ENCODE measurements at places on chromosomes 11 and 22. TPM values are rescaled to one million over a fixed set of nuclear protein-coding genes. Genes with fewer than 3 reads are reported as not detected.

- DNase-seq: peak; percentile 70
Observed at GRCh38 chr11:45885274-45885920, at the start of gene MAPK8IP1. TSS of gene MAPK8IP1 (plus strand) at chr11:45885651. CDS start at chr11:45885821, 170 bp downstream.

DNA sequence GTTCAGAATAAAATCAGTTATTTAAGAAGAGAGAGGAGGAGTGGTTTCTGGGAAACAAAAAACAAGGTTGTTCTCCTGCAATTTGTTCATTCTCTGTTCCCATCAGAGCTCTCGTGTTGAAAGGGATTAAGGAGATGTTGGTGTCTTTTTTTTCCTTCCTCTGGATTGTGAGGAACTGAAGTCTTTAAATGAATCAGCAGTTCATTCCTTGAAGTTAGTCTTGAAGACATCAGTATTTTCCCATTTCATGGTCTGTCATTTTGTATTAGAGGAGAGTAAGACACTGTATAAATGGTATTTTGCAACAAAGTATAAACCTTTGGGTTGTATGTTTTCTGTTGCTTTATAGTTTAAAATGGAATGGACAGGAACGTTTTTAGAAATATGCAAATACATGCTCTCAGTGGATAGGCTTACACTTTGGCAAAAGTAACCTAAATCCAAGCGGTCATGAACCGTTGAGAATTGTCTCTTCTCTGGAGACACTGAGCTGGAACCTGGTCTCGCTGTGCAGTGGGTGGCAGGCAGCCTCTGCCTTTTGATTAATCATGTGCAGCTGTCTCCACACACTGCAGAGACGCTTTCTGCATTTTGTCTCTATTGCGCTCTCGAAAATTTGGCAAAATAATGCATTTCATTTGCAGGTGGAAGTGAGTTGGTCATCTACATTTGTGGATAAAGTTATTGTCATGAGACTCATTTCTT lies 33.0 kb downstream of the SAMM50 start:
- no peak for DNase-seq

- no peak for DNase-seq
Observed at GRCh38 chr11:20248871-20249270, 88.6 kb upstream of the DBX1 start.

DNA sequence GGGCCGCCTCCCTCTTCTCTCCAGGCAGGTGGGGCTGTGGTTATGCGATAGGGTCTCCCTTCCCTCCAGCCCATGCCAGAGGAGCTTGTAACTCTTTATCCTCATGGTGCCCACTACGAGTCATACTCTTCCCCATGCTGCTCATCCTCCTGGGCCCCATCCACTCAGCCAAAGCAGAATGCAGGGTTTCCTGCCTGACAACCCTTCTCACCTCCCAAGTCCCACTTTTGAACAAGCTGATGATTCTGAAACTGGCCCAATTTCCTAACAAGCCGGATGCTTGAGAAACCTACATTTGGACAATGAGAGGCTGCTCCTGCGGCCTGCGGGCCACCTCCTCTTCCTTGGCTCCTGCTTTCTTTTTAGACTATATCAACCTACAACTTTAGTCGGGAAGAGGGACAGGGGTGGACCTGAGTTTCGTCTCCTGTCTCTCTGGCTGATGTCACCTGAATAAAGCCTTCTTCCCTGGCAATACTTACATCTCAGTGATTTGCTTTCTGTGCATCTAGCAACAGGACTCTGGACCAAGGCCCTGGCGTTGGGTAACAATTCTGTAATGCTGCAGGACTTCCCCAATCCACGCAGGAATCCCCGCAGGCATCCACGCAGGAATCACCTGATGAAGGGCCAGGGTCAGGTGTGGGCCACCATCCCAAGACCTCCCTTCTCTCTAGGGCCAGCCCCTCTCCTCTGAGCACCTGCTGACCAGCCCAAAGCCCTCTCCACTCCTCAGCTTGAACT lies 1.5 kb upstream of the NDUFS8 start:
- DNase-seq: peak; percentile 51

DNA sequence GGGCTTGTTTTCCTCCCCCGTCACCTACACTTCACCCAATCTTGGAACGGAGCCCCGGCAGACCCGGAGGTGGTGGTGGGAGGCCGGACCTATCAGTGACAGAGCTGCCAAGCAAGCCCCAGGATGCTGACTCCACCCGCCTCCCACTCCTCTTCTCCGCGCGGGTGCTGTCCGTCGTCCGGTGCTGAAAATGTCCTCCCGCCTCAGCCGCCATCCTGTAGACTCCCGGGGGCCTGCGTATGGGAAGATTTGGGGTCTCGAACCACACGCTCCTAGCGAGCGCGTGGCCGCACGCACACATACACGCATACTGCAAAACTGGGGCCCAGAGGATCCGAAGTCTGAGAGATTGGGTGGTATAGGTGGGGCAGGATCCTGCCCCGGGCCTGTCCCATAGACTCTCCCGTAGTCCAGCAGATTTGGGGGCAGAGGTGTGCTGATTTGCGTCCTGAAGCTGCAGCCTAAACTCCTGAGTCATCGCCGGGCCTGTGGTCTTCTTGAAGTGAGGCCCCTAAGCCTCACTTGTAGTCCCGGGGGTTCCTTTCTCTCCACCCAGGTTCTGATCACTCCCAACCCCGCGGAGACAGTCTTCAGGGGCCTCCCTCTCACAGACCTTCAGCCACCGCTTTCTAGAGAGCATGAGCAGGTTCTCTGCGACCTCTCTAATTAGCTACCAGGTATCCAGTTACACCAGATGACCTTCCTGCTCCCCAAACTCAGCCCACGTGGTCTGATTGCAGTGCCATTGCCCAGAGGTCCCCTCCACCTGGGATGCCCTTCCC lies 796 bp upstream of the YIF1A start:
- DNase-seq: no peak

DNA sequence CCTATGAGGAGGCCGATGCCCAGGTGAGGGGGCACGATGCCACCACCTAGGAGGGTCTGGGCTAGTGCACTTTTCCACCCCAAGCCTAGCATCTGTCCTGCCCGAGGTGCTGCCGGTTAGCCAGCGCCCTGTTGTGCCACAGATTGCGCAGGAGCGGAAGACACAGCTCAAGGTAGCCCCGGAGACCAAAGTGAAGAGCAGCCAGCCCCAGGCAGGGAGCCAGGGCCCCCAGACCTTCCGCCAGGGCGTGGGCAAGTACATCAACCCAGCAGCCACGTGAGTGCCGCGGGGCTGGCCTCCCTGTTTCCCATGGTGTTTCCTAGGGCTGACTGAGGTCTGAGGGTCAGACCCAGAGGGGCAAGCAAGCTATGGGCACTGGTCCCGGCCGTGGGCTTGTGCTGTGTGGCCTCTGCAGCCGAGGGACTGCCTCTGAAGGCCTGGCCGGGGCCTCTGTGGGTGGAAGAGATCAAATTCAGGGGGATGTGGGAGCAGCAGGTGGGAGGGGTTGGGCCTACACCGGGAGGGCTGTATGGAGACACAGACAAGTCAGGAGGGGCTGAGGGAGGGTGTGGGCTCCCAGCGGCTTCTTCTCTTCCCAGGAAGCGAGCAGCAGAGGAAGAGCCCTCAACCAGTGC lies 29.1 kb downstream of the PPIL2 start:
- DNase-seq: no peak

- peak; percentile 54 for DNase-seq
Observed at GRCh38 chr11:46127150-46127638, 5.9 kb upstream of the PHF21A start.

The IRAG1 gene
- 4.6 TPM for total RNA-seq

DNA sequence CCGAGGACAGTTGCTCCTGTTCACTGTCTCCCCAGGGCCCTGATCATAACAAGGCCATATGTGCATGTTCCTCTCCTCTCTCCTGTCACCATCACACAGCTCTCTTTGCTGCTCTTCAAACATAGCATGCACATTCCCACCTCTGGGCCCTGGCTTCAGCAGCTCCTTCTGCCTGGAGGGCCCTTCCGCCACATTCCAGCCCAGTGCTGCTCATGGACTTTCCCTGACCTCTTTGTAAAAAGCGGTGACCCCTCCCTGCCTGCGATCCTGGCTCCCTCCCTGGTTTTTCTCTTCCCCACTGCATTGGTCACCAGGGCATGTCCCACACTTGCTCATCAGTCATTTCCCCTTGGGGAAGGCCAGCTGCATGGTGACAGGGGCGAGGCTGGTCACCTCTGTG lies 98.2 kb downstream of the MYO18B start:
- DNase-seq: no peak

DNA sequence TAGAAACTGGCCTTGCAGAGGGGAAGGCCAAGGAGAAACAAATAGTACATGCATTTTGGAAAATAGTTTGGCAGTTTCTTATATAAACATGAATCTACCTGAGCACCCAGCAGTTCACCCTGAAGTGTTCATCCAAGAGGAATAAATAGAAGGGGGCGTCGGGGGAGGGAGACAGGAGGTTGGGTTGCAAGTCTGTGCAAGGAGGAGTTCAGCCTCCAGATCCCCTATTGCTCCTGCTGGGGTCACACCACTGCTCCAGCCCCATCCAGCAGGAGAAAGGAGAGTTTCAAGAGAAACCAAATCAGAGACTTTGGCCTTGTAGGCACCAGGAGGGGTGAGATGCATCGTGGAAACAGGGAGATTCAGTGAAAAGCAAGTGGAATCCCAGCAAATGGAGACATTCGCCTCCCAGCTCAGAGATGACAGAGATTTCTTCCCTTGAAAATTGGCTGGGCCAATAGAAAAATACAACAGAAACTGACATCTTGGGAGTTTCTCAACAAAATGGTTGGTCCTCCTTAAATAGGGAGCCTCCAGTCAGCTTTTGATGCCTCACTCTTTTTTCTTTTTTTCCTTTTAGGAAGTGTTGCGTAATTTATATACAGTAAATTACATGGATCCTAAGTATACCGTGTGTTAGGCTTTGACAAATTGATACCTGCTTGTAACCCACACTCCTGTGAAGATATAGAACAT lies 34.1 kb downstream of the OTOG start:
- DNase-seq: peak; percentile 32

- no peak for DNase-seq
Observed at GRCh38 chr22:49103314-49104059, 724.2 kb downstream of the BRD1 start.

DNA sequence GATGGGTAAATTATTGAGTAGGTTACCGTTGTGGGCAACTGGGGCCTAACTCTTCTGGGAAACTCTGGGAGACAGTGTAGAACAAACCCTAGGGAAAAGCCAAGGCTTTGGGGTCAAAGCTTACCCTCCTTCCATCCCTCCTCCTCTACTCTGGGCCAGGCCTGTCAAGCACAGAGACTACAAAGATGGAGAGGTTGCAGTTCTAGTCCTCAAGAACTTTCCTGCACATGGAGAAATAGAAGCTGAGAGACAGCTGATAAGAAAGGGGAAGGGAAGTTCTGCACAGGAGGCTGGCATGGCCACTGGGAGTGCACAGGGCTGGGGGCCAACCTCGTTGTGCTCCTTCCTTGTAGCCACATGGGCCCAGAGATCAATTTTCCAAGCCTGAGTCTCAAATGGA lies 67.2 kb upstream of the ALX4 start:
- no peak for DNase-seq

The FGF19 gene
- total RNA-seq: 10.3 TPM

DNA sequence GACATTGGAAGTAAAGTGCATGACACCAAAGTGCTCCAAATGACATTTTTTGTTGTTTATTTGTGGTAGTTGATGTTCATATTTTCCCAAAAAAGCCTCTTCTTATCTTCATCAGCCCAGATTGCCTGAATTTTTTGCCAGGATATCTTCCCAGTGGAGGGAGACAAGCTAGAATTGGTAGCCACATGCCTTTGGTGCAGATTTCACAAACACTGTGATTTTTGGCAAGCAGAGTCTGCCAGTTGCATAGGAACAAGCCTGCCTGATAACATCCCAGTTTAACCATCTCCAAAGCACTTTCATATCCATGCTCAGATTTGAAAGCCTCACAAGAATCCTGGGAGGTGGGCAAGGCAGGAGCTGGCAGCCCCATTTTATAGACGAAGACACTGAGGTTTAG lies 102.3 kb upstream of the SYT13 start:
- no peak for DNase-seq

The FOLR3 gene
- total RNA-seq: not detected

DNA sequence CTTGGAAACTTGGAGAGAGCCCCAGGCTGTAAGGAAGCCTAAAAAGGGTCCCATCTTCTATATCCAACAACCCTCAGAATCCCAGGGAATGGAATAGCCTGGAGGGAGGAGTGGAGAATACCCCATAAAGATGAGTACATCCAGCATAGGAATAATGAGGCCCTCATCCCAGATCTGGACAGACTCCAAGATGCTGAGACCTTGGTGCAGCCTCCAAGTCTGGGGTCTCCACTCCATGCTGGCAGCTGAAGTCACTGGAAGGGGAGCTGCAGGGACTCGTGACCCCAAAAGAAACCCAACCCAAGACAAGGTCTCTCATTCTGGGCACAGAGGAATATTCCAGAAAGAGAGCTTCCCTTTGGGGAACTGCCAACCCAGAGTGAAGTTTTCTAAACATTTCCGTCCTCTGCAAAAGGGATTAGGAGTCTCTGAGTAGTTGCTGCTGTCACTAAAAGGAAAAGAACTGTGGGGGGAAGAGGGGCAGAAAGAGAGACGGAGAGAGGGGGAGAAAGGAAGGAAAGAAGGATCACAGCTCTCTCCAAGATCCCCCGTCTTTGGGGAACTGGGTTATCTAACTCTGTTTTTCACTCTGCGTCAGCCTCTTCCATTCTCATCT lies 589 bp downstream of the SCGB1A1 start:
- no peak for DNase-seq

DNA sequence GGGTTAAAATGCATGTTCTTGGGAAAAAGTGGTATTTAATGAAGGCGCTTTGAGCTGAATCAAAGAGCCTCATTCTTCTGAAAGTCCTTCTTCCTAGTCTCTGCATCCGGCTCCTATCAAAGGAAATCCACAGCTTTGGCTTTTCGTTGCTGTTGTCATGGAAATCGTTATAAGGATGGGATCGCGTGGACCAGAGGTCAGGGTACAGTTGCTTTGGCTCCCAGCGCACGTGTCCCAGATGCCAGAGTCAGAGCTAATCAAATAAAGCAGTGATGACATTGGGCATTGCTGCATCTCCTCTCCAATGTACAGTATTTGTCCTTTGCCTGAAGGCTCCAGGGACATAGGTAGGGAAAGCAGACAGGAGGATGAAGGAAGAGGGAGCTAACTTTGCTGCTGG lies 181.9 kb downstream of the MYO18B start:
- no peak for DNase-seq

DNA sequence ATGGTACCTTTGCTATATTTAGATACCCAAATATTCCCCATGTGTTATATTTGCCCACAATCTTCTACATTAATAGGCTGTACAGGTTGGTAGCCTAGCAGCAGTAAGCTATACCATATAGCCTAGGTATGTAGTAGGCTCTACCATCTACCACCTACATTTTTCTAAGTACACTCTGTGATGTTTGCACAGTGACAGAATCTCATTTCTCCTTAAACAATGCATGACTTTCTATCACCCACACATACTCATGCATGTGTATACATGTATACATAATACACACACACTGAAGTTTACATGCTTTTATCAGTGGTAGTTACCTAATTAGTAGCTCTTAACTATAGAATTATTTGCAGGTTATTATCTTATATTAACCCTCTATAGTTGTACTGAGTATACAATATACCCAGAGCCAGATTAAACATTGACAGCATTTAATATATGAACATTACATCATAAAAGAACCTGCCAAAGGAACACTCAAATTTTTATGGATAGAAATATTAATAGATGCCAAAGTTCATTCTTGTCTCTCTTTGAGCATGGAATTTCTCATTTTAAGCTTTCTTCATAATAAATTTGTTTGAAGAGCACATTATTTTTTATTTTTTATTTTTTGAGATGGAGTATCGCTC lies 51.4 kb downstream of the ELP4 start:
- DNase-seq: no peak
